ENCODE measurements at places on chromosomes 5 and 9. TPM values are rescaled to one million over a fixed set of nuclear protein-coding genes. Genes with fewer than 3 reads are reported as not detected.

CDK7 gene
- total RNA-seq = 10.5 TPM

VLDLR gene
- total RNA-seq = 144 TPM

PCDHB12 gene
- total RNA-seq = 0.69 TPM

BTNL8 gene
- total RNA-seq = 0.58 TPM
